ENCODE measurements at places on chromosomes 3 and 15.

DNA sequence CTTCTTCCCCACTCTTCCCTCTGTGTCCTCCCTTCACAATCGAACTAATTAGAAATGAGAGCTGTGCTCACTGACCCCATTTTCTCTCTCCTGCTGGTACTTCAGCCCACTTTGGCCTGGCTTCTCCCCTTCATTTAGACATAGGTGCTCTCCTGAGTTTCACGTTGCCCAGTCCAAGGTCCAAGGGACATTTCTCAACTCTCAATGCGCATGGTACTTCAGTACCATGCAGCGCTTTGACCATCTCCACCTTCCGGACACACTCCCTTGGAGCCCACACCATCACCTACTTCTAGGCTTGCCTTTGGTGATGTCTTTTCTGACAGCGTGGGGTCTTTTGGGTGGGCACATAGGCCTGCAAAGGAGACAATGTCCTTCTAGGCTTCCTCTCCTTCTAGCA lies 99.7 kb downstream of the ABHD5 start:
- no peak for DNase-seq

- DNase-seq, result no peak
These were observed 19.4 kb upstream of the UBE2E2 start for GRCh38 chr3:23183731-23184130.

DNA sequence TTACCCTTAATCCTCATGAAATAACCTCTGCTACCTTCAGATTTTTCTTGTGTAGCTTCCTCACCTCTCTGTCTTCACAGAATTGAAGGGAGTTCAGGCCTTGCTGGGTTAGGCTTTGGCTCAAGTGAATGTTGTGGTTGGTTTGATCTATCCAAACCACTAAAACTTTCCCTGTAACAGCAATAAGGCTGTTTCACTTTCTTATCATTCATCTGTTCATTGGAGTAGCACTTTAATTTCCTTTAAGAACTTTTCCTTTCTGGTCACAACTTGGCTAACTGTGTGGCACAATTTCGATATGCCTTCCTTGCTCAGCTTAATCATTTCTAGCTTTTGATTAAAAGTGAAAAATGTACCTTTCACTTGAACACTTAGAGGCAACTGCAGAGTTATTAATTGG lies 129.8 kb downstream of the NR1I2 start:
- no peak for DNase-seq

GRCh38 chr3:127888156-127888555 lies 26.9 kb upstream of the KBTBD12 start:
- no peak for DNase-seq

DNA sequence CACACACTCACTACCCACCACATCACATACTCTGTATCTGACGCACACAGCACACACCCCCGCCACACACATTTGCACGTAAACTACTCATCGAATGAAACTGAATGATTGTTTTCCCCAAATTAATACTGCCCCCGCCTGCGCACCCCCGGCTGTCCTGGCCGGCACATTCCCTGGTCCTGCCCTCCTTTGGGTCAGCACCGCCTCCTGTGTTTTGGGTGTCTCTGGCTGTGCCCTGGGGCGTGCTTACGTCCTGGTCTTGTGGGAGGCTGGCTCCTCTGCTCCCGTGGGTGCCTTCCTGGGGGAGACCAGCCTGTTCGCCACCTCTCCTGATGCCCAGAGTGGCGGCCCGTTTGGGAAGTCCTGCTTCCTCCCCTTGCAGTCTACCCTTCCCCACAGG lies 30.2 kb downstream of the APBA2 start:
- DNase-seq, result no peak

DNA sequence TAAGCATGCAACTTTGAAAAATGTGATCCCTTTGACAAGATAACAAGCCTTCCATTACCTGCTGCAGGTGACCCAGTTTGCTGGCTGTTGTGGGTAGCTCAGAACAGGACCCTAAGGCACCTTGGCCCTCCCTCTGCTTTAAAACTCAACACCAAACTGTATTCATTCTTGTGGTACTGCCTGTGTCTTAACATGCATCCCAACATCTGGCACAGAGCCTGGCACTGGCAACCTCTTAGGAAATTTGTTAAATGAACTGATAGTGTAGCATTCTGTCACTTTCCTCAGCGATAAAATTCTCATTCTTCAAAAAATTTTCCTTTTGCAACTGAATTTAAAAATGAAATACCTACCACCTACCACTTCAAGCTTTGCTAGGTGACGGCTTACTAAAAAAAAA lies 287.3 kb upstream of the ADAMTS9 start:
- DNase-seq, result no peak

DNA sequence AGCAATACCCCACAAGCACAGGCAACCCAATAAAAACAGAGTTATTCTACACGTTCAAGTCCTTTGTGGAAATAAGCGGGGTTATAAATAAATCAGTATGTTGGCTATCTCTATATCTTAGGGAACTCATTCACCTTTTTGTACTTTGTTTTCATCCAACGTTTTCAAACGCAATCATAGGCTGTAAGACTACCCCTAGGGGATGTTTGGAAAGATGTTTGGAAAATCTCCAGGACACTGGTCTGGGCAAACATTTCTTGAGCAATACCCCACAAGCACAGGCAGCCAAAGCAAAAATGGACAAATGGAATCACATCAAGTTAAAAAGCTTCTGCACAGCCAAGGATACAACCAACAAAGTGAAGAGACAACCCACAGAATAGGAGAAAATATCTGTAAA lies 70.1 kb downstream of the CLDN11 start:
- DNase-seq, result no peak
